ENCODE measurements at places on chromosomes 12 and 14. TPM values are rescaled to one million over a fixed set of nuclear protein-coding genes. Genes with fewer than 3 reads are reported as not detected.

- H3K36me3 ChIP-seq: no peaks in the 10 kb centered on the region
- no peak for DNase-seq
- peaks cover 4% of the 10 kb centered on the region for H3K4me1 ChIP-seq
- H3K27ac ChIP-seq: no peak overlapping the region
- H3K27me3 ChIP-seq: no peaks in the 10 kb centered on the region
- no peak overlapping the region for H3K4me3 ChIP-seq
These were observed 5.4 kb downstream of the HMGA2 start for GRCh38 chr12:65829716-65830115.

DNA sequence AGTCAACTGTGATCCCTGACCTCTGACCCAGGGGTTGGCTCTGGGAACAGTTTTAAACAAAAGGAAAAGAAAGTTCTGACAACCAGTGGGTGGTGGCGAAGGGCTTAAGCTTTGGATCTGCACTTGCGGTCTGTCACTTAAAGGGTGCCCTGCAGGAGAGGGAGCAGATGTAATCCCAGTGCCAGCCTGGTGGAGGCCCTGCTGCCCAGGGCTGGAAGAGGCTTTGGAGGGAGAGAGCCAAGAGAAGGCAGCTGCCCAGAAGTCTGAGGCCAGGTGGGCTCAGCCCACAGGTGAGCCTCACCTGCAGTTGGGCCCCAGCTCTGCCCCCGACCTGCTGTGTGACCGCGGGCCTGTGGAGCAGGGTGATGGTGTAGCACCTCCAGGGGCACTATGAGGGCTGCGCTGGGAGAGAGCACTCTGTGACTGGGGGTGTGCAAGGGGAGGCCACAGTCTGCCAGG lies 19.1 kb downstream of the SH2B3 start:
- peak overlapping the region; percentile 39 for H3K27ac ChIP-seq
- no peaks in the 10 kb centered on the region for H3K4me1 ChIP-seq
- H3K27me3 ChIP-seq: no peaks in the 10 kb centered on the region
- no peak for DNase-seq

- H3K4me1 ChIP-seq: peaks cover 33% of the 10 kb centered on the region
- peak overlapping the region; percentile 63 for H3K27ac ChIP-seq
- no peaks in the 10 kb centered on the region for H3K27me3 ChIP-seq
- no peaks in the 10 kb centered on the region for H3K36me3 ChIP-seq
These were observed 36.8 kb downstream of the PRORP start for GRCh38 chr14:35158951-35159653.

DNA sequence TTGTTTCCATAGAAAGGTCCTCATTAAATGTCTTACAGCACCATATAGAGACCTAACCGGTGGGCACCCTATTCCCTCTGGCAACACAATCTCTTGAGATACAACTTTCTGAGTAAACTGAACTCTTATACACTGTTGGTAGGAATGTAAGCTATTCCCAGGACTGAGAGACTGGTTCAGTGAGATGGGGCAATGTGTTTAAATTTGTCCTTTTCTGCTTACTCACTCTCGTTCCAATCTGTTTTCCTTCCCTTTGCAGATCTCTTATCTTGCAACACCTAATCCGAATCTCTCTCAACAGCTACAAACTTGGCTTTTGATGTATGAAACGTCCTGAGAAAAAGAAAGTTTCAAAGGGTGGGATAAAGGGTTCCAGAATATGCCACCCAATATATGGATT lies 26.1 kb upstream of the ETV6 start:
- H3K27ac ChIP-seq: peak overlapping the region; percentile 80
- no peak for DNase-seq
- no peaks in the 10 kb centered on the region for H3K36me3 ChIP-seq
- H3K4me3 ChIP-seq: no peak overlapping the region

DNA sequence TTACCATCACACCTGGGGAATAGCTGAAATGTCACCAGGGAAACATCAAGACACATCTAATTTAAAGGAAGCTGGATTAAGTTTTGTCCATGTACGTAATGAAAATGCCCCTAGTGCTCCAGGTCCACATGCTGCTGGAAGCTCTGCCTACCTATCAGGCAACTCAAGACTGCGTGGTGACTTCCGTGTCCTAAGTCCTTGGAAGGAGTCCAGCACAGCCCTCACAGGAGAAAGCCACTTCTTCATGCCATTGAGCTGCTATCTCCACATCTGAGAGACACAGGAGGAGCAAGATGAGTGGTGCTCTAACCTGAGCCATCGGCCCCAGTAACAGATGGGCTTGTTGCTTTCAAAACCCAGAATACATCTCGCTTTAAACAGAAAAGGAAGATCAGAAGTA lies 316.4 kb downstream of the DPF3 start:
- DNase-seq: no peak
- no peak overlapping the region for H3K4me3 ChIP-seq
- H3K27me3 ChIP-seq: no peaks in the 10 kb centered on the region
- H3K27ac ChIP-seq: no peak overlapping the region
- H3K36me3 ChIP-seq: no peaks in the 10 kb centered on the region

GRCh38 chr14:77918448-77918847 lies 118.5 kb downstream of the ADCK1 start:
- no peak for DNase-seq
- no peaks in the 10 kb centered on the region for H3K27me3 ChIP-seq
- no peaks in the 10 kb centered on the region for H3K4me1 ChIP-seq
- no peaks in the 10 kb centered on the region for H3K36me3 ChIP-seq
- H3K27ac ChIP-seq: no peak overlapping the region
- H3K4me3 ChIP-seq: no peak overlapping the region

GRCh38 chr12:70070494-70071007 lies 172.7 kb upstream of the CNOT2 start:
- no peaks in the 10 kb centered on the region for H3K4me1 ChIP-seq
- H3K27ac ChIP-seq: no peak overlapping the region
- H3K4me3 ChIP-seq: no peak overlapping the region
- H3K36me3 ChIP-seq: no peaks in the 10 kb centered on the region

Gene ACSS3
- 0.95 TPM for total RNA-seq

Gene FOXG1
- not detected for total RNA-seq

DNA sequence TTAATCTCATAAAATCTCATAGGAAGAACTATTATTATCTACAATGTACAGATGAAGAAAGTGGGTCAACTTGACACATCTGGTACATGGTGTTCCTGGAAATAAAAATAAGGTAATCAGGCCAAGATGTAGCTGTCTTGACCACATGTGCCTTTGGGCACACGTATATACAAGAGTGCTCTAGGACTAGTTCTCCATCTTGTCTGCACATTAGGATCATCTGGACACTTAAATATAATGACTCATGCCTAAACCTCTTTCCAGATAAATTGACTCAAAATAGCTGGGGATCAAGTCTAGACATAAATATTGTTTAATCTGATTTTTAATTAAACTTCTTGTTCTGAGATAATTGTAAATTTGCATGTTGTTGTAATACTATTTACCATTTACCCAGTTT lies 182.6 kb downstream of the CNTN1 start:
- H3K27ac ChIP-seq: no peak overlapping the region
- no peaks in the 10 kb centered on the region for H3K36me3 ChIP-seq
- H3K4me1 ChIP-seq: no peaks in the 10 kb centered on the region
- no peak overlapping the region for H3K4me3 ChIP-seq
- no peaks in the 10 kb centered on the region for H3K27me3 ChIP-seq

Gene LMO3
- total RNA-seq: not detected

DNA sequence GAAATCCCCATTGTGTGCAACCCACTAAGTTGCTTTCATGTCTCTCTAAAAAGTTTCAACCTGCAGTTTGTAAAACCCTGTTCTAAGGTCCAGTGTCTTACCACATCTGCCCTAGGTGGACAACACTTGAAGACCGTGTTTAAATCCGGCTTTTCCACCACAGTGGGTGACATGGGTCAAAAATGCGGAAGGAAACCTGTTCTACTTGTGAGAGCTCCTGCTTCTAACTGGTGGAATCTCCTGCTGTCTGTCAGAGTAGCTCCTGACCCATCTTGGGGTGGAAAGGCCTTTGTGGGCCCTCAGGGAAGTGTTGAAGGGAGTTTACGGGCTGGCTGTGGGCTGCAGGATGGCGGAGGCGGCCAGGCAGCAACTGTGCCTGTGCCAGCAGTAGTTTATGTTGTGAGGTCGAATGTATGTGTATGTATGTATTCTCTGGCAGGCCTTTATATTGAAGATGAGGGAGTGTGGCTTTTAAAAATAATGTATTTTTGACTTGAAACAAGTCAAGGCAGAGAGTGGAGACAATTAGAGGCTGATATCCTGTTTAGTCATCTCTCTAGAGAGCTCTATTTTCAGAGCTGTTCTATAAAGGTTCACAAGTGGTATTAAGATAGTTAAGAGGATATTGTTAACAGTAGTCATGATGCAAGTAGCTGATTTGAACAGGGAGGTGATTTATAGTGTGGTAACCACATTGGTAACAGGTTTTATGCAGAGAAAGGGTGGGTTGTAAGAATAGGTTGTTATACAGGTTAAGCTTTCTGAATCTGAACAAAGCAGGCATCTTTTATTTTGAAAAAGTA lies 67.0 kb downstream of the PRKCH start:
- H3K36me3 ChIP-seq: no peaks in the 10 kb centered on the region
- no peak overlapping the region for H3K27ac ChIP-seq
- DNase-seq: peak; percentile 33
- H3K4me1 ChIP-seq: peaks cover 18% of the 10 kb centered on the region

- H3K27me3 ChIP-seq: no peaks in the 10 kb centered on the region
- H3K27ac ChIP-seq: no peak overlapping the region
- no peaks in the 10 kb centered on the region for H3K36me3 ChIP-seq
- no peaks in the 10 kb centered on the region for H3K4me1 ChIP-seq
- H3K4me3 ChIP-seq: no peak overlapping the region
These were observed 90.4 kb downstream of the SLC8A3 start for GRCh38 chr14:70098250-70098809.

DNA sequence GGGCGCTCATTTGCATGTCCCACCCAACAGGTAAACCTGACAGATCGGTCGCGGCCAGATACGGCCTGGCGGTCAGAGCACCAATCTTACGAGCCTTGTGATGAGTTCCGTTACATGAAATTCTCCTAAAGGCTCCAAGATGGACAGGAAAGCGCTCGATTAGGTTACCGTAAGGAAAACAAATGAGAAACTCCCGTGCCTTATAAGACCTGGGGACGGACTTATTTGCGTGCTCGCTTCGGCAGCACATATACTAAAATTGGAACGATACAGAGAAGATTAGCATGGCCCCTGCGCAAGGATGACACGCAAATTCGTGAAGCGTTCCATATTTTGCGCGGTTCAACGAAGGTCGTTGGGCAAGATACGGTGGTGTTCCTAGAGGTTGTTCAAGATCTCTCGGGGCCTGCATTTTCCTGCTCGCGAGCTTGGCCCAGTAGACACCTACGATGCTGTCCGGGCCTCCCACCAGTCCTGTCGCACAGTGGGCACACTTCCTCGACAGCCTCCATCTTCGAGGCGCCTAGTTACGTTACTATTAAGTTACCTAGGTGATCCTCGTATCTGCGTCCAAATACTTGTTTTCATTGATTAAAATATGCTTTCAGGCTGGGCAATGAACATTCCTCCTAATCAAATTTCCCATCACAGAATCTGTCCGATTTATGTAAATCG lies at the start of gene RNU6-7:
RNU6-7 (plus strand) TSS at position 230 of the 675 bp plus-strand sequence.
- peak within 1 kb of the TSS; percentile 98 for H3K27ac ChIP-seq
- H3K4me1 ChIP-seq: 0 out of 2 replicates have a peak, but pooled peaks cover 5% of the 10 kb centered on the region
- DNase-seq: peak; percentile 59
- no peaks in the 10 kb centered on the region for H3K27me3 ChIP-seq
- H3K4me3 ChIP-seq: peak within 1 kb of the TSS; percentile 76

DNA sequence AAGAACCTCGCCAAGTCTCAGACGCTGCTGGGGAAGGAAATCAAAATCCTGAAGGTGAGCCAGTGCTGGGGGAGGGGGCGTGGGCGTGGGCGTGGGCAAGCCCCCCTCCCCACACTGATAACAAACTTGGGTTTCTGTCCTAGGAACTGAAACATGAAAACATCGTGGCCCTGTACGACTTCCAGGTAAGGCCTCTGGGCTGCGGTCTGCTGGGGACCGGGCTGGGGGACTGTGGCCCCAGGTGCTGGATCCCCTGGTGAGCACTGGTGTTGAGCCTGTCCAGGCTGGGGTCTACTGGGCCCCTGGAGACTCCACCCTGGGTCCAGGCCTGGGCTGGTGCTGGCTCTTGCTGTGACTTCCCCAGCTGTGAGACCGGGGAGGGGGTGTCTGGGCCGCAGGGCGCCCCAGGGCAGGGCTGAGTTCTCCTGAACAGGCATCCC lies 1.2 kb downstream of the ULK1 start:
- no peaks in the 10 kb centered on the region for H3K36me3 ChIP-seq
- H3K27me3 ChIP-seq: no peaks in the 10 kb centered on the region
- H3K27ac ChIP-seq: peak overlapping the region; percentile 85
- H3K4me1 ChIP-seq: peaks cover 5% of the 10 kb centered on the region
- DNase-seq: no peak
- peak overlapping the region; percentile 75 for H3K4me3 ChIP-seq

GRCh38 chr14:34137001-34137745 lies 186.3 kb upstream of the EGLN3 start:
- H3K36me3 ChIP-seq: no peaks in the 10 kb centered on the region
- no peak overlapping the region for H3K27ac ChIP-seq
- no peaks in the 10 kb centered on the region for H3K27me3 ChIP-seq
- no peak overlapping the region for H3K4me3 ChIP-seq
- peaks cover 11% of the 10 kb centered on the region for H3K4me1 ChIP-seq

Data from Caco-2 (cell line).